ENCODE measurements at places on chromosomes 3 and 15.
A peak's percentile ranks its signal among the peaks of the same experiment; 100 is the strongest.

GRCh38 chr3:150238995-150239619, 169.0 kb upstream of the TSC22D2 start:
- no peak for DNase-seq

DNA sequence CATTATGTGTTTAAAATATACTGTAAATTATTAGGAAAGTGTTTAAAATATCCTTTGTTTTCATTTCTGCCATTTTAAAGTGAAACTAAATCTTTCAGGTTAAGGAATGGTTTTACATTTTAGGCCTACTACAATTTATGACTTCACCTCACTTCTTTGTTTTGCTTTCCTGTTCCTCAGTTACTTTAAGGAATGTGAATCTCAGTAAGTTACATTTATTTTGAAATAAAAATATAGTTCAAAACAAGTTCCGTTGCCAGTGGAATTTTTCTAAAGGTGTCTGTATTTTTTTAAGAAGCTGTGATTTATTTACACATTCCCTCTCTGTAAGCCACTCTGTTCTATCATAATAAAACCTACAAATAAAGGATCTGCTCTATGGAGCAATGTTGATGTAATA, 630.9 kb upstream of the AGTR1 start:
- no peak for DNase-seq

DNA sequence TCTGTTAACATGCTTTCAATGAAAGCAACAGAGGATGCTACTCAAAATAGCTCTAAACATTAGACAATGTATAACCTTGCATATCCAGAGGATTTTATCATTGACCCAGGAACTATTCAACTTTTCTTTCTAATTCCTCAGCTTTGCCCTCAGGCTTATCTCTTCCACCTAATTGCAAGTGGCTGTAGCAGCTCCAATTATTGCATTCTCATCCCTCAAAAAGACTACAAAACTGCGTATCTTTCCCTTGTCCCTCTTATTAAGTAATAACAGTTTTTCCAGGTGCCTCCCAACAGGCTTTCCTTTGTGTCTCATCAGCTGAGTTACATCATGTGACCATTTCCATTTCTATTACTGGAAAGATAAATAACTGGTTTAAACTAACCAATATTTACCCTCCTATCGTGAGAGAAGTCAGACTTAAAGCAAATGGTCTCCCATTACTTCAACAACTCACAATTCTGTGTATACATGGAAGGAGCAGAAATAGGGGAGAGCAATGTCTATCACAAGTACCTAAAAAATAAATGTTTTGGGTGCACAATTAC, 78.0 kb upstream of the MBNL1 start:
- no peak for DNase-seq

DNA sequence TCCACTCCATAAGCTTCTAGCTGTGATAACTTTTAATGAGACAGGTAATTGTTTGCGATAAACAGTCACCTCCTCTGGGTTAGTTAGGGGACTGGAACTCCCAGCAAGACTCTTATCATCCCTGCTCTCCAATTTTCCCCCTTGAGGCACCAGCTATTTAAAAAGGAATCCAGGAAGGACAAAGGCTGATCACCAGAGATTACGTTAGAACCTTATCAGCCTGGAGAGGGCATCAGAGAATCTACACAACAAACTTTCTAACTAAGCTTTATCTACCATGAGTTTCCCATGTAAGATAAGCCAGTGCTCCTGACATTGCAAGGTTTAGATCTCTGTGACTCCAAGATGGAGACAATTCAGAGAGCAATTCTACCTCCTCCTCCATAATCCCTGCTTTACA, 31.3 kb downstream of the GPR176 start:
- no peak for DNase-seq

DNA sequence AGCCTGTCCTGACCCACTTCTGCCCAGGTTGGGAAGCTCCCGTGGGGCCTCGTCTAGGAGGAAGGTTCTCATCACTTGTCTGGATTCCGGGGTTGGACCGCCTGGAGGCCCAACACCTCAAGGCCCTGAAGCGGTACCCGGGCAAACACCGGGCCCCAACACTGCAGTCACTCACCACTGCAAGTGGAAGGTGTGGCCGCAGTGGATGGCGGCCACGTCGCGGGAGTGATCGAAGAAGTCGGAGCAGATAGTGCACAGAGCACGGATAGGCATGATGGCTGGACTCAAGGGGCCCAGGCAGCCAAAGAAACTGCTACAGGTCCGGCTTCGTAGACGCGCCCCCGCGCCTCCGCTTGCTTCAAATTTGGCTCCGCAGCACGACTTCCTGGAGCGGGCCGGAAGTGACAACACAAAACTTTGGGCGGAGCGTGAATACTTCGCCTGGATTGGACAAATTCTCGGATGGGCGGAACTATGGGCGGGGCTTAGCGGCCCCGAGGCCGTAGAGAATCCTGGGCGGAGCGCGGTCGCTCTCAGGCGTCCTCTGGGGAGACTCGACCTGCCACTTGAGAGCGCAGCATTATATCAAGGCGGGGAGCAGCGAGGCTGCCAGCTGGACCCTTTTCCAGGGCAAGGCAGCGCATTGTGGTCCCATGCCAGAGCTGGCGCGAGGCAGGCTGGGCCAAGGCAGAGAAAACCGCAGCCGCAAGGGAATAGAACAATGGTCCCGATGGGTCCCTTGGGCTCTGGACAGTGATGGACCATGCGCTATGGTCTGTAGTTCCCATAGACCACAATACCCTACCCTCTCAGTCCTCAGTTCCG, at the start of gene TRAIP:
Gene TRAIP, minus strand, starts transcription at position 384 of the 825 bp plus-strand sequence. Its CDS starts 111 bp downstream, at position 273.
- DNase-seq = peak; percentile 92

GRCh38 chr3:52685285-52685708, 416 bp downstream of the PBRM1 start:
- DNase-seq = peak; percentile 82

GRCh38 chr3:169634618-169635236, 28.8 kb downstream of the MECOM start:
- DNase-seq = no peak

GRCh38 chr15:79314186-79314585, 3.3 kb downstream of the TMED3 start:
- no peak for DNase-seq

DNA sequence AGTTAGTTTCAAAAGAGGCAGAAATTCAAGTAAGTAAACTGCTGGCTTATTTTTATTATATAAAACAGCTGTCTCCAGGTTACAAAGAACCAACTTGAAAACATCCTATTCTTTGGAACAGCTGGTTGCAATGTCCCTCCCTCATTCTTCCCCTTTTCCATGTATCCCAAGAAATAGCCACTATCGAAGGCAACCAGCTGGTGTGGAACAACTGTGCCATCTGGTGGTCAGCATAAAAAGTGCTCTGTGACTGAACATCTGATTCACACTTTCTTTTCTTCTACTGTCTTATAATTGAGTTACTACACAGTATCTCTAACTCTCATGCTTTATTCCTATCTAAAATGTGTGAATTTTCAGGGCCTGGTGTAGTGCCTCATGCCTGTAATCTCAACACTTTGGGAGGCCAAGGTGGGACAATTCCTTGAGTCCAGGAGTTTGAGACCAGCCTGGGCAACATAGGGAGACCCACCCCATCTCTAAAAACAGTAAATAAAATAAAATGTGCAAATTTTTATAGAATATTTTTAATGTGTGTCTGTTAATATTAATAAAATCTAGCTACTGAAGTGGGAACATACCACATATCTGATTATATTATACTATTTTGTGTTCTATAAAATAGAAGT, 9.6 kb downstream of the OSBPL11 start:
- DNase-seq = peak; percentile 6

GRCh38 chr15:101206176-101206591, 45.7 kb downstream of the CHSY1 start:
- DNase-seq = no peak

- DNase-seq = no peak
Observed at GRCh38 chr3:185216607-185216958, 37.3 kb downstream of the EHHADH start.

DNA sequence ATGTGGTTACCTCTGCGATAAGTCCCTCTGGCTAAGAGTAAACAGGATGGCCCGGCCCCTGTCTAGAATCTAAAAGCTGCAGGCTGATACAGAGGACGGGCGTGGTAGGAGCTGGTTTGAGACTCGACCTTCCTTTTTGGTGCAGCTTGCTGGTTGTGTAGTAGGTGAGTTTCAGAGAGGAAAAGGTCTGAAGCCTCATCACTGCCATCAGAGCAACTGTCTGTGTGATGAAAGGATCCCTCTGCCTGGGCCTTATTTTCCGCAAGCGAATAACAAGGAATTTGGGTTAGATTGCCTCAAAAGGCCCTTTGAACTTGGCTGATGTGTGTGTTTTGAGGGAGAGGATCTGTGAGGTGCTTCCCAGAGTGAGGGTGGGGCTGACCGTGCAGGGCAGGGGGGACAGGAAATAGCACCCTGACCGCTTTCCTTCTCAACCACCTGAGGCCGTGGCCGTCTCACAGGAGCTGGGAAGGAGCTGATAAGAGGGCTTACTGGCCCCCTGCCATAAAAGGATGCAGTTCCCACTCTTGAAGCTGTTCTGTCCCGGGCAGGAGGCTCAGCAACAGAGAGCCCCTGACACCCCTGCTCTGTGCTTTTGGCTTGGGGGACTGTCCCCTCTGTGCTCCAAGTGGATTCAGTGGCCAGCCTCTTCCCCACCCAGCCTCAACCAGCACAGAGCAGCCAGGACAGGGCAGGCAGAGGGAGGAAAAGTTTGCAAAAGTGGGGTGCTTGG, 45.6 kb upstream of the TFRC start:
- DNase-seq = no peak

DNA sequence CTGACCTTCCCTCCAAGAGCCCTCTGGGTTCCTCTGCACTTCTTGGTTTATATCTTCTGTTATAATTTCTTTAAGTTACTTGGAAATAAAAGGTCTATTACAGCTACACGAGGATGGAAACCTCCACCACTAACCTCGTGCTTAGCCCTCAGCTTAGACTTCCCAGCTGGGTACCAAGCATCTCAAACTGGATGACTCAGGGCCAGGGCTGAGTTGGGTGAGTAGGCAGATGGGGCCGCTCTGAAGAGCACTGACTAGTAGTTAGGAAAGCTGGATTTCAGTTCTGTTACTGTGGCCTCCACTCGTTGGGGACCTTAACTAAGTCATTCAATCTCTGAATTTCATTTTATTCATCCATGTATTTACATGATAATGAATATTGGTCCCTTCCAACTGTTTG, 1036.6 kb downstream of the IGSF11 start:
- DNase-seq = no peak

DNA sequence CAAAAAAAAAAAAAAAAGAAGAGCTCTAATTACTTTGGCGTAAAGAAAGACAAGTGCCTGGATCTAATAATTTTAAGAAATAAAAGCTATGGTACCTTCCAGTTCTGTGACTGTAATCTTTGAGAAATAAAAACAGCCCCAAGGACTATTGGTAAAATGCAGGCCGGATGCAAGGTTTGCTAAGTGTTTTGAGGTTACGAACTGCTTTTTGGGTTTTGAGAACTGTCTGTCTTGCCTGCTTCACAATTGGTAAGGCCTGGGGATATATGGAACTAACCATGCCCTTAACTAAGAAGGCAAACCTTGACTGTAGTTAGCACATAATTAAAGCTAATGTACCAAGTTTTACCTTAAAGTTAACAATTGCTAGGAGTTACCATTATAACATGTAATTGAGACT, 388.4 kb upstream of the CBLB start:
- DNase-seq = no peak

GRCh38 chr3:14634763-14635400, 16.7 kb upstream of the CCDC174 start:
- no peak for DNase-seq

DNA sequence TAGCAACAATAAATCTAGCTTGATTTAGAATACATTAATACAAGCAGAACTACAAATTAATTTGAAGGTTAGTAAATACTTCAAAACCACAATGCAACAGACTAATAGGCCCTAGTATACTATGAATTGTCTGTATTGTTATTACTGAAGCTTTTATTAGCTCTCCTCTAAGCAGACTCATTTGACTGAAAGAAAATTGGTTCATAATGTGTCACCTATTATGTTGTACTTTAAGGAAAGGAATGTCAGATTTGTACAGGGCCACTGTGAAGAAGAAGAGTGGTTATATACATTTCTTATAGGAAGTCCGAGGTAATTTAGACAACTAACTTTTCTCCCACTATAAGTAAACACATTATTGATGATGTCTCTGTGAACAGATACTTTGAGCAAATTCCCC, 954.5 kb downstream of the ZPLD1 start:
- DNase-seq = no peak

GRCh38 chr3:162269636-162270458, 773.2 kb downstream of the OTOL1 start:
- no peak for DNase-seq

- peak; percentile 48 for DNase-seq
Observed at GRCh38 chr3:71583566-71584393, at the start of gene FOXP1. Gene FOXP1 (minus strand): TSS chr3:71583728. CDS start chr3:71198381, 385,347 bp downstream.

GRCh38 chr3:14730703-14731382, 55.9 kb downstream of the C3orf20 start:
- DNase-seq = no peak

DNA sequence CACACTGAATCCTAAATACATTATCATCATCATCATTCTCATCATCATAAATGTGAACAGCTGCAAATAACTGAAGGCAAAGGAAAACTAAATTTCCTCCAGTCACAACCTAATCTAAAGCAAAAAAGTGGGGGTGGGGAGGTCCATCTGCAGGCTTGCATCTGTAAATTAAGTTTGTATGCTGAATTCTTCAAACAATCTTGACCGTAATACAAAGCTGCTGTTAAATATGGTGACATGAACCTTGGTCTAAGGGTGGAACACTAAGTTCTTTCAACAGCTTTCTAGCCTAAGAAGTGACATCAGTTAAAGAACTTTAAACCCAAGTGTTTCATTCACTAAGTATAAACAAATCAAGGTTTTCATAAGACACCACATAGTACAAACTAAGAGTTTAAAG, 4.3 kb downstream of the LRRFIP2 start:
- no peak for DNase-seq

DNA sequence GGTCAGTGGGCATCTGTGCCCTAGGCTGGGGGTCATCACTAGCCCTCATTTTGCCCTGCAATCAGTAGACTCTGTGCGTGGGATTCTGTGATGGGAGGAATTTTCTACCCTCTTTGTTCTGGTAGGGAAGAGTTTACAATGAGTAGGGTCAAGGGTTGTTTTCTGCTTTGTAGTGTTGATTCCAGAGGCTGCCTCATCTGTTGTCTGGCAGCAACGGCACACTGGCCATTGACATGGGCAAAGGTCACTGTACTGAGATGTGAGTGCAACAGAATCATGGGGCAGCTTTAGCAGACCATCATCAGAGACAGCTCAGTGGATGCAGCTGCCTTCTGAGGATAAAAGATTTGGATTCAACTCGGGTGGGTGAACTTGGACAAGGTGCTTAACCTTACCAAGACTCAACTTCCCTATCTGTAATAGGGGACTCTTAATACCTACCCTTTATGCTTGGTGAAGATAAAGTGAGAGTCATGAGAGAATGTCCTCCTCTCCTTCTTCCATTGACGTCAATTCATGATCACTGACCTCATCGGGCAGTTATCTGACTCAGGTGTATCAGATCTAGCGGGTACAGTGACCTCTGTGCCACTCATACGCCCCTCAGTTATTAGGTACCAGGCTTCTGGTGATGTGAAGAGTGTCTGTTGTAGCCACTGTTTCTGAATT, 127.5 kb downstream of the RPLP1 start:
- DNase-seq = no peak

GRCh38 chr3:126456766-126457388, 18.8 kb downstream of the ZXDC start:
- no peak for DNase-seq

GRCh38 chr3:197105786-197106185, 76.2 kb upstream of the MELTF start:
- no peak for DNase-seq

- DNase-seq = peak; percentile 9
Observed at GRCh38 chr3:41362638-41363559, 163.6 kb downstream of the CTNNB1 start.
